ENCODE measurements at places on chromosomes 11 and 22.

DNA sequence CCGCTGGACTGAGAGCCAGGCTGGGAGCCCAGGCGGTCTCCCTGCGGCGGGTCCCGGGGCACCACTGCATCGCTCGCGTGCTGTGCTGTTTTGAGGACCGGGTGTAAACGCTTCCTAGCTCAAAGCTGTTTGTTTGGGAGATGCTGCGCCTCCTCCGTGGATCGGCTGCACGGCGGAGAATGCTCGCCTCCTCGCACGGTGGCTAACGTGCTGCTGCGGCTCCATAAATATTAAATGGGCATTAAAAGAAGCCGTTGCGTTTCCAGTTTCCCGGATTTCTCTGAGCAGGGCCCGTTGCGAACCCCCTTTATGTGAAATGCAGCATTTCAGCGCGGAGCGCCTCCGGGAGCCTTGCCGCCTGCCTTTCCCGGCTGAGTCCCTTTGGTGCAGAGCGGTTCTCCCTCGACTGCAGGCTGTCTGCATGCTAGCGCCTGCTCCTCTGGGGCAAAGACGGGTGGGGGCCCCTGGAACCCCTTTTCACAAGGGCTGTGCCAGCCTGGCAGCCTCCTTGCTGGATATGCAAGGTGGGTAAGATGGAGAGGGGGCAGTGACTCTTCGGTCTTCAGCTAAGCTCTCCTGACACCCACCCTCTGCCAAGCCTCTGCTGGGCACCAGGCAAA, 9.3 kb downstream of the MPPED1 start:
- no peak for DNase-seq

- peak; percentile 70 for DNase-seq
These were observed 7.3 kb downstream of the HEPHL1 start for GRCh38 chr11:94028436-94028835.

DNA sequence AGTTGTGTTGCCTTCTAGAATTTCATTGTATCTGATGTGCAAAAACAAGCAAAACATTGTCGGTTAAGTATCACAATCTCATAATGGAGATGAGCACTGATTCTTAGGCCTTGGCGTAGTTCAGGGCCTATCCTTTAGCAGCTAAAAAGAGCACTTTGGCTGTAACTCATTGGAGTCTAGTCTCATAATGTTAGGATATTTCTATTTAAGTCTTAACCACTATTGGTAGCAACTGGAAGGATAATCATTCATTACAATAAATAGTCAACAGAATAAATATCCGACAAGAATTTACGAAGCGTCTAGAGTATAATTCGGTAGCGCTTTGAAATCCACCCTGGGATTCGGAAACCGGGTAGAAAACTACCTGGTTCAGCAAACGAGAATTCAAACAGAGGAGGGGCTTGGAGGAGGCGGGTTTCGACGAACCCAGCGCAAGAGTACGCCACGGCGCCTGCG, 461 bp upstream of the EED start:
- peak; percentile 67 for DNase-seq

GRCh38 chr11:112723676-112724495, 237.3 kb upstream of the NCAM1 start:
- no peak for DNase-seq

GRCh38 chr11:78310500-78310909, 107.1 kb downstream of the GAB2 start:
- no peak for DNase-seq

GRCh38 chr11:8022876-8023275, 35.7 kb downstream of the EIF3F start:
- no peak for DNase-seq

DNA sequence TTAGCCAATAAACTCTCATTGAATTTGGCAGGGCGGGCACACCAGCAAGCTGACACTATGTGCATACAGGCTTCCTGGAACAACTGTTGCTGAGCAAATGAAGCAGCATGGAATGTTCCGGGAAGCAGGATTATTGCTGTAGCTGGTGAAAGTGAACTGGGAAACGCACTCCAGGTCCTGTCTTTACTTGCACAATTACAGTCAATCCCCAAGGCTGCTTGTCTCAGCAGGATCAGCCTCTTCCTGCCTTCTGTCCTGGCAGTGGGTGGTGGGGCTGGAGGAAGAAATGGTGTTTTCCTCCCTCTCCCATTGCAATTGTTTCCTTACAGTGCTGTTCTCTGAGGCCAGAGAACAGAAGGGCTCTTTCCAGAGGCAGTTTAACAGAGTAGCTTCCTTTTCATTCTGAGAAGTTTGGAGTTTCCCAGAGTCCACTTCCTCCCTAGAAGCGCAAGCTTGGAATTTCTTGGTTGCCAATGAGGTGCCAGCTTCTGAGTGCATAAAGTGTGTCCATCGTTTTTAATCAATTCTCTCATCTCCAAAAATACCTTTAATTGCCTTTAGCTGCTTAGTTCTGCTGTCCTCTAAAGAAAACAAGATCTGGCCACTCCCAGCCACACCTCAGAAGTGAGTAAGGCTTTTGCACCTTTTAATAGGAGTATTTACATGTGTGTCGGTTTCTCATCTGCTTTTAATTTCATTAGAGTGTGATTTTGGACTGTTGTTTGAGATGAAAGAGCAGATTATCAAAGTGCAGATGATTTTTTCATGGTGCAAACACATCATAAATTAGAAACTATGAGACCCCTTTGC, 19.9 kb downstream of the CD44 start:
- no peak for DNase-seq

DNA sequence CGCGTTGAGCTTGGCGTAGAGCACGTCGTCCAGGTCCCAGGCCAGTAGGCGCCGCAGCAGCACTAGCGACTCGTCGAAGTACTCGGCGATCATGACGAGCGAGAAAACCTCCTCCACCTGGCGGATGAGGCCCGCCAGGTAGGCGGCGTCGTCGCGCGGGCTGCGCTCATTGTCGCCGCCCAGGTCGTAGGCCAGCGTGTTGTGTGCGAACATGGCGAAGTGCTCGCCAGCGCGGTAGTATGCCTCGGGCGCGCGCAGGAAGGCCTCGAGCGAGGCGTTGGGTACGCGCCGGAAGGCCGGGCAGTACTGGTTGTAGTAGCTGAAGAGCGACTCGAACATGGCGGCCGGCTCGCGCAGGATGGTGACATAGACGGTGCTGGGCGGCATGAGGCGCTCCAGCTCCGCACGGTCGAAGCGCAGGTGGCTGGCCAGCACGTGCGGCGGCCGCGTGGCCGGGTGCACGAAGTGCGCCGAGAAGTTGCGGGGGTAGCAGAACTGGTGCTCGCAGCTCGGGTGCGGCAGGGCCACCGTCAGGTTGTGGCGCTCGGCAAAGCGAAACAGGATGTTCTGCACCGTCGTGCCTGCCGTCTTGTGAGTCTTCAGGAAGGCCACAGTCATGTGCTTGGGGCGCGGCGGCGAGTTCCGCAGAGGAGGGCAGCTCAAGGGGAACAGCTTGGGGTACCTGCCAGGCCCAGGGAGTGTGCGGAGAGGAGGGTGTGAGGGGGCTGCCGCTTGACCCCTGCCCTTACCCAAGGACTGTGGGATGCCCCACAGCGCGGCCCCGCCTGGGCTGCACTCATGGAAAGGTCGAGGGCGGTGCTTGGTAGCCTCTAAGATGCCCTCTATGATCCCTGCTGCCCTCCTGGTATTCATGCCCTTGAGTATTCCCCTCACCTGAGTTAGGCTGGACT, 5.7 kb downstream of the GAL3ST3 start:
- no peak for DNase-seq

DNA sequence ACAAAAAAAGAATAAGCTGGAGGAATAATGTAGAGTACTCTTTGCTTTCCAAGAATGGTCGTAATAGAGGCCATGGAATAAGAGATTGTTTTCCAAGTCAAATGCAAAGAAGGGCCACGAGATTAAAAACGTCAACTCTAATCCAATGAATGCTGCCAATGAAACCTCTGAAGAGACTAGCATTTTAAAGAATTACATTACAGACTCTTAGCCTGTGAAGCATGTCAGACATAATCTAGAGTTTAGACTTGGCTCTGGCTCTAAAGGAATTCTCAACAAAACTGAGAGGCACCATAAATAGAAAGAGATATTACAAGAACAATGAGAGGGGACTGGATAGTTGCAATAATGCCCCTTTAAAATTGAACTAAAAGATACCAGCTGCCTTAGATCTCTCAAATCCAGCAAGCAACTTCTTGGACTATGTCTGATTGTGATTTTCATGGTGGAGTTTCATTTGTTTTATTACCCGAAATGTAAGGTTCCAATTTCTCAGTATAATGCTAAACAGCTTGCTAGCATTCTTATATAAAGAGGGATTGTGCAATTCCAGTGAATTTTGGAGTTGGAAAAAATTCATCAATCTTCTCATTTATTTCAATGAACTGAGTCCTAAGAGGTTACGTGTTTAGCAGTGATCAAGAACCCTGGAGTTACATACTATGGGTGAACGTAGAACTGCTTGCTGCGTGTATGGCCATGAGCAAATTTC, 5.6 kb downstream of the ETS1 start:
- DNase-seq: no peak

DNA sequence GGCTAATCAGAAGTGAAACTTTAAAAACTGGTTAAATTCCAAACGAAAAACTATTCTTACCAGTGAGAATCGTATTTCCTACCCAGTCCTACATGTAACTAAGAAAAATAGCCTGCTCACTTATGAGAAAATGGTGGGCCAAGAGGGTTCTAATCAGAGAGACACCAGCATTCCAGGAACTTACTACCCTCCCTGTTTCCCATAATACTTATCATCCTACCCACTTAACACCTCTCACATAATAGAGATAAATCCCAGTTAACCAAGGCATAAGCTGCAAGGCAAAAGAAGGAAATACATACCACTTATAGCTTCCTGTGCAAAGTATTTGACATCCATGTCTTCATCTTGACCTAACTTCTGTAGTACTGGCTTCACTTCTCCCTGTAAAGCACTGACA, 24.4 kb downstream of the PPP2R1B start:
- no peak for DNase-seq

- DNase-seq: peak; percentile 24
These were observed 7.4 kb downstream of the CNTF start for GRCh38 chr11:58629857-58630256.

GRCh38 chr11:122246874-122247273, 130.9 kb upstream of the BLID start:
- no peak for DNase-seq

- no peak for DNase-seq
These were observed 22.3 kb downstream of the CBX7 start for GRCh38 chr22:39130152-39130704.

- DNase-seq: no peak
These were observed 54.4 kb upstream of the JAM3 start for GRCh38 chr11:134014511-134014910.

DNA sequence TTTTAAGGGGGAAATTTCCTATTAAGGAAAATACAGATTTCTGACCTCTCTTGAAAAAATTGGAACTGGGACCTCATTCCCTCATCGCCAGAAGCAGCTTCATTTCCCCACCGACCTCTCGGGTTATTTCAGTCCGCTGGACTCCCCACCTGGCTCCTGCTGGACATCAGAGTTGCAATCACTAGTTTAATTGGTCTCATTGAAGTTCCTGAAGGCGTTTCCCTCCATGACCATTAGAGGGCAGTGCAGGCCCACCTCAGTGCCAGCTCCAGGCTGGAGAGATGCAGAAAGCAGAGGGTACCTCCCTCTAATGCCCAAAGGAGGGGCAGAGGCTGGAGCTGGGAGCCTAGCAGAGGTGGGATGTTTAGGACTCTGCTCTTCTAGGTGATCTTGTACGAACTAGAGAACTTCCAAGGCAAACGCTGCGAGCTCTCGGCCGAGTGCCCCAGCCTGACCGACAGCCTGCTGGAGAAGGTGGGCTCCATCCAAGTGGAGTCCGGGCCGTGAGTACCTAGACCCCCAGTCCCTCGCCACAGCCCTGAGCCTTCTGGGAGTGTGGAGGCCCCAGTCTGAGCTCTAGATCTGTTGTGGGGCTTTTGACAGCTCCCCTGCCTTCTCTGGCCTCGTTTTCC, 2.7 kb downstream of the CRYBB3 start:
- DNase-seq: peak; percentile 11
